Keratinocyte (primary cell): ENCODE measurements at places on chromosomes 1 and 21. TPM values are rescaled to one million over a fixed set of nuclear protein-coding genes. Genes with fewer than 3 reads are reported as not detected.

The CYP4A11 gene
- not detected in 3 replicates for polyA plus RNA-seq

The ZNF593OS gene
- polyA plus RNA-seq: 0.15 TPM in 1 of 3 replicates, not detected in the others

The RNU1-3 gene
- 66.0 to 67.0 TPM in 2 of 3 replicates, not detected in the other for polyA plus RNA-seq

- H3K4me1 ChIP-seq: peaks cover 6% of the 10 kb centered on the region
- H3K27ac ChIP-seq: no peak overlapping the region
- H3K36me3 ChIP-seq: no peaks in the 10 kb centered on the region
- no peaks in the 10 kb centered on the region for H3K27me3 ChIP-seq
- no peak for DNase-seq
Observed at GRCh38 chr1:185961664-185962063, 227.5 kb downstream of the HMCN1 start.

DNA sequence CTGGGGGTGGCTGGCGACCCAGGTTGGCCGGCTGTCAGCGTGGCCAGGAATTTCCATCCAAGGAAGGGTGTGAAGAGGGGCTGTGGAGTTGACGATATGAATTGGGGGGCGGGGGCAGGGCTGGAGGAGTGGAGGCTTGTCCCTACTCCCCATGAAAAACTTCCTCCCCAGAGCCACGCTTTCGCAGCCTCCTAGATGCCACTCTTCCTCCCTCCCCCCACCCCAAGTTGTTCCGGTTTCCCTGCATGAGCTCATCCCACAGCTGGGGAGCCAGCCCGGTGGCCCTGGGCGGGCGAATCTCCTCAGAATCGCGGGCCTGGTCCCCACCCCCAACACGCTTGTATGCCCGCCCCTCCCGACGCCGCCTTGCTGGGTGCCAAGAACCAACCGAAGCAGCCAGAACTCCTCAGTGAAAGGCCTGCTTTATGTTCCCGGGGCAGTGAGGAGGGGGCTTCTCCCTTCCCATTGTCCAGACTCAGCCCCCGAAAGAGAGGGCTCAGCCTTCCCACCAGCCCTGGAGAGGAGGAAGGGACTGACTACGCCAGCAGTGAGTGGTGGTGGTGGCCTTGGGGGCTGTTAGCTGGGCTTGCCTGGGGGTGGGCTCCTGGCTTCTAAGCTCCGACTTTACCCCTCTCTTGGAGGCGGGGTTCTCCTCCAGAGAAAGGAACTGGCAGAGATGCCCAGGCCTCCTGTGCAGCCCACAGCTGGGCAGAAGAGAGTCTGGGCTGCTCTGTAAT lies 1.8 kb upstream of the CSMD2 start:
- no peak overlapping the region for H3K27ac ChIP-seq
- H3K4me3 ChIP-seq: peak overlapping the region; percentile 13
- no peak for DNase-seq
- H3K27me3 ChIP-seq: peaks cover 25% of the 10 kb centered on the region
- H3K4me1 ChIP-seq: peaks cover 20% of the 10 kb centered on the region

DNA sequence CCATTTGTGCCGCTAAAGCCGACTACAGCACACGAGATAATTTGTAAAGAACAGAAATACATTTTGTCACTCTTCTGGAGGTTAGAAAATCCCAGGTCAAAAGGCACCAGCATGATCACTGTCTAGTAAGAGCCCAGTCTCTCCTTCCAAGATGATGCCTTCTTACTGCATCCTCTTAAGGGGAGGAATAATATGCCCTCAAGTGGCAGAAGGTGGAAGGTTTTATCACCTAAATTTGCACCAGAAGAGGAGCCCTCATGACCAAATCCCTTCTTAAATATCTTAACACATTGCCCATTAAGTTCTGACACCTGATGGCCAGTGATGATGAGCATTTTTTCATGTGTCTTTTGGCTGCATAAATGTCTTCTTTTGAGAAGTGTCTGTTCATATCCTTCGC lies 326.7 kb upstream of the RGS18 start:
- no peaks in the 10 kb centered on the region for H3K36me3 ChIP-seq
- H3K27me3 ChIP-seq: no peaks in the 10 kb centered on the region
- no peak for DNase-seq
- no peaks in the 10 kb centered on the region for H3K4me1 ChIP-seq
